Activated T-cell treated with anti-CD3 and anti-CD28 coated beads, Interleukin-2, amount 50 U/mL, for 72 hours (primary cell): ENCODE measurements at places on chromosomes 2 and 18.

DNA sequence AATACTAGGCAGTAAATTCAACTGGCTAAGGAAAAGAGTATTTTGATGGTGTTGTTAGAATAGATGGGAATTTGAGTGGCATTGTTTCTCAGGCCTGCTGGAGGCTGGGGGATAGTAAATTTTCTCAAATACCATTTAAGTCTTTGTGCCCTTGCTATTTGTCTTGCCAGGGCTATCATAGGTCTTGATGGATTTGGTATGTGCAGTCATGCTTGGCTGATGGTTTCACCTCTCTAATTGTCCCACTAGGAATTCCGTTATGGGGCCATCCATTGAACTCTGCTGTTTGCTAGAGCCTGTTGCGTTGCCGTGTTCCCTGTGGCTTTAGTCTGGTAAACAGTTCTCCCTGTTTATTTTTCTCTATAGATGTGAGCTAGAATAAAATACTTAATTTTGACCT, 438.1 kb upstream of the FAM98A start:
- no peak for DNase-seq

GRCh38 chr2:74499267-74499939, at the start of gene LBX2:
Gene LBX2 (minus strand): TSS chr2:74499603. CDS start chr2:74499537, 66 bp downstream.
- peak; percentile 51 for DNase-seq

- DNase-seq, result no peak
These were observed 2.4 kb upstream of the NEDD4L start for GRCh38 chr18:58041633-58042032.

GRCh38 chr2:182163878-182164277, 178.2 kb downstream of the PPP1R1C start:
- DNase-seq, result no peak

- no peak for DNase-seq
These were observed 172.3 kb downstream of the CELF4 start for GRCh38 chr18:37393221-37393827.

DNA sequence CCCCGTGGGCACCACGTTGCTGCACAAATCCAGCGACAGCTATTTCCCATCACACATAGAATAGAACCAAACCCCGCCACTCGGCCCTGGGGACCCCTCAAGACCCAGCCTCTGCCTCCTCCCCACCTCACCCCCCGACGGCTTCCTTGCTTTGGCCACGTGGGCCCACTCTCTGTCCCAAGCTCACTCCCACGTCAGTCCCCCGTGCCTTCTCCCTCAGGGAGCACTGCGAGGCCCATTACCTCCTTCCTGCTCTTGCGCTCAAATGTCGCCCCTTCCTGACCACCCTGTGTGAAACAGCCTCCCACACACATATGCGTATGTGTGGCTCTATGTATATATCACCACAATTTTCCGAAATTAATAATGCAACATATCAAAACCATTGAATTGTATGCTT, 239.7 kb downstream of the SH3BP4 start:
- no peak for DNase-seq

DNA sequence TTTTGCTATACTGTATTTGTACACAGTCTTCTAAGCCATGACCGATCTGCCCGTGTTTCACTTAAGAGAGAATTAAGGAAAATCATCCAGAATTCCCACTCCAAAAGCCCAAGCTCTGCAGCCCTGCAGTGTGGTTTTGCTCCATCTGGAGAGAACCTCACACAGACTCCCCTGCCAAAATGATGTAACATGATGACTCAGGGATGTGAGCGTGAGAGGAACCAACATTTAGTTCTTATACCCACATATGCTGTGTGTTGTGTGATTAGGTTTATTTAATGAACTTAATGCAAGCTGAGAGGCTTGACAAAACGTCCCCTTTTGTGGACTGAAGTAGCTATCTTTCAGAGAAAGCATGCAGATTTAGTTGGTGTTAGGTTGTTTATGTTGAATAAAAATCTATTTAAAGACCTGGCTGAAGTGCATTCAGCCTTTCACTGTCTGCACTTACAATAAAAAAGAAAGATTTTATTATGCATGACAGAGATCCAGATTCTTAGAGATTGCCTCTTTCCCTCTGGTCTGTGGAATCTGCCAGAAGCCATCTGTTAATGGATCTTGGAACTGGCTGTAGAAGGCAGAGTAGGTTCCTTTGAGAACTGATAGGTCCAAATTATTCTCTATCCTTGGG, 6.3 kb downstream of the RAB12 start:
- no peak for DNase-seq

GRCh38 chr2:110873597-110874452, 141.5 kb downstream of the ACOXL start:
- no peak for DNase-seq

GRCh38 chr2:86238354-86238753, 39.1 kb downstream of the MRPL35 start:
- peak; percentile 48 for DNase-seq

DNA sequence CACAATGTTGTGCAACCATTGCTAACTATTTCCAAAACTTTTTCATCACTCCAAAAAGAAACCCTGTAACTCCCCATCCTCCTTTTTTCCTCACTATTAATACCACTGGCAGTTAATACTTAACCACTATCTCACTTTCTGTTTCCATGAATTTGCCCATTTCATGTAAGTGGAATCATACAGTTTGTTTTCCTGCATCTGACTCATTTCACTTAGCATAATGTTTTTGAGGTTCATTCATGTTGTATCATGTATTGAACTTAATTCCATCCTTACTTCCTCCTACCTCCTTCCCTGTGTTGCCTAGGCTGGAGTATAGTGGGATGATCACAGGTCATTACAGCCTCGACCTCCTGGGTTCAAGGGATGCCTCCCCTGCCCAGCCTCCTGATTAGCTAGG, 68.3 kb downstream of the FAM117B start:
- DNase-seq, result no peak

- DNase-seq, result no peak
These were observed 822.9 kb downstream of the RNF144A start for GRCh38 chr2:7740114-7740513.

- DNase-seq, result no peak
These were observed 78.2 kb downstream of the CELF4 start for GRCh38 chr18:37487400-37487867.

- DNase-seq, result no peak
These were observed 2.4 kb downstream of the PIEZO2 start for GRCh38 chr18:11146947-11147345.

- no peak for DNase-seq
These were observed 112.0 kb upstream of the CD226 start for GRCh38 chr18:70059684-70060083.

DNA sequence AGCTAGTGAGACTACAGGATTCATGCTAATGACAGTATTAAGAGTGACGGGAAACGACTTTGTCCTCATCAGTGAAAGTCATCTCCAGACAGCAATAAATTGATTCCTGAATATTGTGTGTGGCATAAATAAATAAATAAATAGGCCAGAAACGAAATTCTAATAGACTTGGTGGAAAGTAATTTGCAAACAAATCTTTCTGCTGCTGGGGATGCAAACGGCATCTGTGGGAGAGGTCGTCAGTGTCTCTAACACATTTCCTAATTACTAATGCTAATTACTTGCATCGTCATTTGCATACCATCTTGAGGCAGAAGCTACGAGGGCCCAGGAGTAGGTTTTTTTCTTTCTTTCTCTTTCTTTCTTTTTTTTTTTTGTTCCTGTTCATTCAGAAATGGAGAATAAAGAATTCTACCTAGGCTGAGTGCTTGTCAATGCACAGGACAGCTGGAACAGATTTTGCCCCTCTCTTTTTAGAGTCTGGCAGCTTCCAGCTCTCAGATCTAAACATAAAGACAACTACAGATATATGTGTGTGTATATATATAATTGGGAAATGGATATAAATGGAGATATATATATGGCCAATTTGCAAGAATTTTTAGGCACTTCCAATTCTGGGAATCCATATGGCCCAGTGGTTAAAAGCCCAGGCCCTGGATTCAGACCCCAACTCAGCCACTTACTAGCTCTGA, 75.1 kb downstream of the SPP2 start:
- DNase-seq, result no peak

GRCh38 chr2:136527560-136527959, 237.8 kb upstream of the THSD7B start:
- DNase-seq, result no peak

GRCh38 chr18:76338088-76338487, 157.0 kb downstream of the ZNF516 start:
- no peak for DNase-seq

- DNase-seq, result no peak
These were observed 692.6 kb upstream of the TMEFF2 start for GRCh38 chr2:192887337-192887736.

- DNase-seq, result no peak
These were observed 12.4 kb downstream of the PFN4 start for GRCh38 chr2:24110660-24111303.

DNA sequence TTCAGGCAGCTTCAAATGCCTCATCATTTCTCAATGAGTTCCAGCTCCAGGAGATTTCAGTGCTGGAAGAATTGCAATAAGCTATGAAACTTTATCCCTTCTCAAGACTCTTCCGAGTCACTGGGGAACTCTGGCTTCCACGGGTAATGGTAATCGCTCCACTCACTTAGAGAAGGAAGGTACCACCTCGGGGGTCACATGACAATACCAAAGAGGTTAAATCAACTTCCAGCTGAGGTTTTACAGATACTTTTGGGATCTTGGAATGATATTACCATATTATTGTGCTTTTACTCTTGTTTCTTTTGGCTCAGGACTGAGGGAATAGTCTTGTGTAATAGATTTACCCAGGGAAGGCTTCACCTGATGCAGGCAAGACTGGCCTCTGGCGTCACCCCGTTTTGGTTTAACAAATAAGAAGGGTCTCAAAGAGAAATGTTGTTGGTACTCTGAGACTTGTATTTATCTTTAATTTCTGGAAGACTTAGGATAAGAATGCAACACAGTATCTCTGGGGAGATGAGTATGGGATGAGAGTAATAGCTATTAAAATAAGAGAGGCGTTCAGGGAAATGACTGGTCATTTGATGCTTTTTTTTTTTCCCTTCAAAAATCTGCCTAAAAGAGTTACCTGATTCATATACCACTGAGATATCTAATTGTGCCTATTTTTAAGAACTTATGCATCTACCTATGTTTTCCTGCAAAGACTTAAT, 316.9 kb upstream of the ZEB2 start:
- no peak for DNase-seq

DNA sequence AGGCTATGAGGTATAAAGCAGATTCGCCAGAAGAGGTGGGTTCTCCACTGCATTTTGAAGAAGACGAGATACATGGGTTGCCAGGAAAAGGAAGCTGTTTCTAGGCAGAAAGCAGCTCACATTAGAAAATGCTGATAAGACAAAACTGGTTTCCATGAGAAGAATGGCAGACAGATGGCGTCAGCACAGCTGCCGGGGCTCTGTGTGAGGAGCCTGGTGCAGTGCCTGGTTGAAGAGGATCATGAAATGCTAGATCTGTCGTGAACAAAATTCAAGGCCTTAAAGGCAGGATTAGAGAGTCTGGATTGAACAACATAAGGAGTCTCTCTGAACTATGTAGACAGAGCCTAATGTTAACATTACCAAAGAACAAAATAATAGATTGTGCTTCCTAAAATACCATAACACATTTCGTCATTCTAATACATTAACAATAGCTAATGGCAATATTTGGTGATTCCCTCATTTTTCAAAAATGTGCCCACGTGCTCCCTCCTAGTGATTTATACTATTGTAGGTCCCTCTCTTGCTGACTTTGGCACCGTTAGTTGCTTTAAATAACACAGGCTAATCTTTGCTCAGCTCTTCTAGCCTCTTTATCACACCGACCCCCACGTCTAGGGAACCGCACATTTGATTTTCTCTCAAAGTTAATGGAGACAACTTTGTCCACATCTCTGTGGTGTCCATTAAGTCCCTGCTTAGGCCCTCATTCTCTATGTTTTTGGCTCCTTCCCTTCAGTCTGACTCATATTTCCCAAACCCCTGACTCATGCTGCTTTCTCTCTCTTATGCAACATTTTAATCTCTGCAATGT, 38.2 kb downstream of the EFEMP1 start:
- DNase-seq, result no peak

- no peak for DNase-seq
These were observed 126.5 kb downstream of the GPR39 start for GRCh38 chr2:132542953-132543569.

GRCh38 chr2:211760103-211760502, 778.5 kb downstream of the ERBB4 start:
- no peak for DNase-seq

GRCh38 chr18:57004366-57005121, 142.3 kb upstream of the BOD1L2 start:
- no peak for DNase-seq

DNA sequence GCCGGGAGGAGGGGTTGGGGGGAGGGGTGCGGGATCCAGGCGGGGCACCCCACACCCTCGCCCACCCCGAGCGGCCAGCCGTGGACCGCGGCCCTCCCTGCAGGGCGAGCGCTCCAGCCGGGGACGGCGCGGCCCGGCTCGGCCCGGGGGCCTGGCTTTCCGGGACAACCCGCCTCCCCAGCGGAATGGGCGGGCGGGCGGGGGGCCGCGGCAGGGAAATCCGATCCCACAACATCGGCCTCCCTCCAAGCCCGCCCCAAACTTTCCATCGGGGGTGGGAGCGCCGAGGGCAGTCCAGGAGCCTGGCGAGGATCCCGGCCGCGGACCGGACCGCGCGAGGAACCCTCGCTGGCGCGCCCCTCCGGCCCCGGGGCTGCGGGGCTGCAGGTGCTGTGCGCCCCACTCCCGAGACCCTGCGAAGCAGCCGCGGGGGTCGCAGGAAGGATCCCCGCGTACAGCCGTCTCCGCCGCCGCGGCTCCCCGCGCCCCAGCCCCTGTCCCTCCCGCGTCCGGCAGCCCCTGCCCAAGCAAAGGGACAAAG, 529 bp downstream of the SEMA4C start:
- DNase-seq, result no peak

GRCh38 chr18:40863801-40864200, 1091.2 kb upstream of the PIK3C3 start:
- no peak for DNase-seq

- DNase-seq, result no peak
These were observed 251.2 kb upstream of the RBBP8 start for GRCh38 chr18:22681908-22682307.

DNA sequence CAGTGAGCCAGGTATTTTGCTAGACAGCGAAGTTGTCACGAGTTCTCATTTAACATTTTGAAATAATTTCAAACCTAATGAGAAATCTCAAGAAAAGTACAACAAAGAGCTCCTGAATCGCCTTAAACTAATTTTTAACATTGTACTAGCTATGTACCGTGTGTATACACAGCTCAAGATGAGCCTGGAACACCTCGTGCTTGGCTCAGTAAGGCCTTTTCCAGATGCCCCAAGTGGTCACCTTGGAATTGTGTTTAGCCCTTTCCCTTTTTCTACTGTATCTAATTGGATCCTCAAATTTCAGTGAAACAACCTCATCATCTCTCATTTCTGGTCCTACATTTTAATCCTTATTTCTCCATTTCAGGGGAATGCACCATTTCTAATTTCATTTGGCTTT, 7.2 kb downstream of the PTPN4 start:
- DNase-seq, result no peak
